ENCODE measurements at places on chromosomes 4 and X.

DNA sequence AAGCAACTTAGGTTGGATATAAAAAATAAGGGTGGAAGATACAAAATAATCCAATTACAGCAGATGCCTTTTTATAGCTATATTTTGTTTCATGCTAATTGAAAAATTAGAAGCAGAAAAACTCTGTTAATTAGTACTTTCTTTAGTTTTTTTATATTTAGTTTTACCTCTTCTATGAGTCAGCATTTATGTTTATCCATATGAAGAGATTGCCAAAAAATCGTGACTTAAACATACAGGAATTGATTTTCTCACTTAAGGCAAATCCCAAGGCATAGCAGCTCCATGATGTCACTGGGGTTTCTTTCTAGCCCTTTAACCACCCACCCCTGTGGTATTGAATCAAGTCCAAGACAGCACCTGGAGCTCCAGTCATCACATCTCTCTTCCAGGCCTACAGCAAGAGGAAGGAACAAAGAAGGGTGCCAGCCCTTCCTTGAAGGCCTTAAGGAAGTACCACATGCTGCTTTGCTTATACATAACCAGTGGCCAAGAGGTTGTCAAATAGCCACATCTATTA, 365.8 kb upstream of the TENM3 start:
- no peak for DNase-seq

GRCh38 chrX:136251041-136251991, at the start of gene MAP7D3:
TSS of gene MAP7D3 (minus strand) at chrX:136251400. CDS start at chrX:136251358, 42 bp downstream.
- DNase-seq, result peak; percentile 73

GRCh38 chrX:85196319-85196718, 47.3 kb downstream of the SATL1 start:
- DNase-seq, result no peak

DNA sequence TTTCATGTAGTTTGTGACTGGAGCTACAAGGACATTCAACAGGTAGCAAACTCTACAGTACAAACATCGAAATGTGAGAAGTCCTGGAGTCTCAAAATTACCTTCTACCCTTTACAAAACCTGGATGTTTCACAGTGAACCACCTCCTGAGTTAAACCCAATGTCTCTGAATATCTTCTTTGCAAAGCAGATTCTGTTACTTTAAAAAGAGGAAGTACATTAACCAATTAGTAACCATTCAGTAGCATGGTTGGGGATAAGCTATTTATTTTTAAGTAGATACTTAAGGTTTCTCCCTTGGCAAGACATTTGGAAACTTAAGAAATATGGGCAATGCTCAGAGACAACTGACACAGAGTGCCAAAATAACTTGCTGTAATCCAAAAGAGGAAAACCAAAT, 371.9 kb upstream of the NWD2 start:
- no peak for DNase-seq

- DNase-seq, result no peak
Measured at GRCh38 chr4:35105486-35105885, 1138.8 kb downstream of the ARAP2 start.

GRCh38 chrX:111854556-111855490, 21.2 kb upstream of the TRPC5OS start:
- DNase-seq, result no peak

GRCh38 chr4:132669786-132670185, 479.3 kb upstream of the PCDH10 start:
- DNase-seq, result no peak

GRCh38 chrX:149286940-149287349, 218.2 kb downstream of the IDS start:
- DNase-seq, result peak; percentile 52

GRCh38 chr4:141636082-141636770, at the start of gene IL15:
TSS of gene IL15 (plus strand) at chr4:141636583. CDS start at chr4:141719465, 82,882 bp downstream.
- DNase-seq, result peak; percentile 77

DNA sequence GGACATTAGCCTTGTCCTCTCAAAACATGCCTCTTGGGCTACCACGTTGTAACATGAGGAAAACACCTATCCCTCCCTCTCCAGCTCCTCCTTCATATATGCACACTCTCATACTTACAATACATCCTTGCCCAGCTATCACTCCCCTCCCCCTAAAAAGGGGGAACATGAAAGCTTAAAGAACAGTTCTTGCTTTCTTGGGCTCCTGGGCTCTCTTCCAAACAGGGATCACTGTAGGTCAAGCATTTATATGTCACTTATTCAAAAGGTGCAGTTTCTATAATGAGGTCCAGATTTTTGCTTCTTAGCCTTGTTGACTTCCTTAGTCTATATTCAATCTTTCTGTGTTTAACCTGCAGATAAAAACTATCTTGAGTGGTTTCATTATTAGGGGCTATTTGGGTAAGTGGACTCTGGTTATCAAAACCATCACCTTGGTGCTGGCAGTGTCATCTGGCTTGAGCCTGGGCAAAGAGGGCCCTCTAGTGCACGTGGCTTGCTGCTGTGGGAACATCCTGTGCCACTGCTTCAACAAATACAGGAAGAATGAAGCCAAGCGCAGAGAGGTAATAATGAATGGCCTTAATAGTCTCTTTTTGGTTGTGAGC, 119.4 kb downstream of the AKAP4 start:
- DNase-seq, result no peak

GRCh38 chr4:126991965-126992364, 640.8 kb upstream of the INTU start:
- no peak for DNase-seq

- DNase-seq, result no peak
Measured at GRCh38 chr4:24858026-24858425, 54.8 kb downstream of the CCDC149 start.

DNA sequence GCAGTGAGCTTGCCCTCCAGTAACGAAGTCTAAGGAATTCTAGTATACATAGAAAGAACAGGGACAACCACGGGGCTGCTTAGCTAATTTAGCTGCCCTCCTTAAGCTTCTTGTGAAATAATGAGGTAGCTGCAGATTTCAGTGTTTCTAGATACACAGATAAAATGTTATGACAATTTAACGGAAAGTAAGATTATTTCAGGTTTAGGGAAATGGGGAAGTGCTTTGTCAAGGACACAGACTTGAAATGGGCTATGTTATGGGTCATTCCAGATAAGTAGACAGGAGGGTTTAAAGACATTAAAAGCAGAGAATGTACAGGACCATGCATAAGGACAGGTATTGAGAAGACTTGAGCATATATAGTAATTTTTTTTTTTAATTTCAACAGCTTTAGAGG, 34.2 kb upstream of the ZNF518B start:
- no peak for DNase-seq

DNA sequence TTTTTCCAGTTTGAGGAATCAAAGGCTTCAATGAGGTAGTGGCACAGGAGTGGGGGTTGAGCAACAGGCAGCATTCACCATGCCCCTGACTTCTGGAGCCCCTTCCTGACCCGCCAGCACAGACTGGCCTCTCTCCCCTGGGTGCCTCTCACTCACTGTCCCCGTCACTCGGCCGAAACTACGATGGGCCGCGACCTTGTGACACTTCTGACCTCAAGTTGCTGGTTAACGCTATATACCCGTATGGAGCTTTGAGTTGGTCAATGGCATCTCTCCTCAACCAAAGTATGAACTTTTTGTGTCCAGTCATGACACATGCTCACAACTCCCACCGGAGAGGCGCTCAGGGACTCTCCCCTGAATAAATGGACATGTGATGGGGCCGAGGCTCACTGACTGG, 72.1 kb downstream of the IRF2 start:
- DNase-seq, result no peak

All from CD4-positive, alpha-beta T cell treated with Interleukin-10 for 1 hour (primary cell).